NCI-H510A treated with DMSO at 0.1 percent for 48 hours (cell line): ENCODE measurements at places on chromosomes 6 and 20.

- no peak for DNase-seq
Measured at GRCh38 chr6:142047934-142048592, 84.7 kb upstream of the GJE1 start.

GRCh38 chr6:20154753-20155152 is 57.5 kb downstream of the MBOAT1 start:
- DNase-seq, result no peak

GRCh38 chr6:144582939-144583613 is 297.9 kb downstream of the UTRN start:
- DNase-seq, result no peak

DNA sequence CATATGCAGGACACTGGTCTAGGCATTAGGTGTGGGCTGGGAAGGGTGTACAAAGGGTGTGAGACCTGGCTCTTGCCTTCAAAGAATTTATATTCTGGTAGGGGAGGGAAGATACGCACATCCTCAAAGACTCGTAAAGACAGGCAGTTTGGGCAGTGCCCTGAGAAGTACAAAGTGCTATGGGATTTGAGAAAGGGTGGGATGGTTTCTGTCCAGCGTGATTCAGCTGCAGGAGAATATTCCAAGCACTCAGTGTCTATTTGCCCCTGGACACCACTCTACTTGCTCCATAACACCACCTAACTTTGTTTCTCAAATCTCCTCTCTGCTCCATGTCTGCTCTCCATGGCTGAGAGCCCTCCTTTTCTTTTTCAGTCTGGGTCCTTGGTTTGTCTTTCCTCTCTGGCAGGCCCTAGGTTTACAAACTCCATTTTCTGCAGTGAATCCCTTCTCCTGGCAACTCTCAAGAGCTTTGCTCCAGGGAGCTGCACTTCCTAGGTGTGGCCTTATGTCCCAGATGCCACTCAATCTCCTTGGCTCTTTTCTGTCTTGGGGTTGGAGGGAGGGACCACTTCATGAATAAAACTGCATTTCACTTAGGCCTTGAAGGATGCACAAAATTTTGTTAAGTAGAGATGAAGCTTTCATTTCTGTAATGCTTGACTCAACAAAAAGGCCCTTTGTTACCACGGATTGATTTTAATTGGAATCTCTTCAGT is 310.4 kb downstream of the CLIC5 start:
- DNase-seq, result no peak

- DNase-seq, result no peak
Measured at GRCh38 chr6:38527371-38527770, 112.4 kb downstream of the BTBD9 start.

- DNase-seq, result no peak
Measured at GRCh38 chr6:148635070-148635743, 111.6 kb upstream of the UST start.

- no peak for DNase-seq
Measured at GRCh38 chr20:44648068-44648467, 3.4 kb downstream of the ADA start.

DNA sequence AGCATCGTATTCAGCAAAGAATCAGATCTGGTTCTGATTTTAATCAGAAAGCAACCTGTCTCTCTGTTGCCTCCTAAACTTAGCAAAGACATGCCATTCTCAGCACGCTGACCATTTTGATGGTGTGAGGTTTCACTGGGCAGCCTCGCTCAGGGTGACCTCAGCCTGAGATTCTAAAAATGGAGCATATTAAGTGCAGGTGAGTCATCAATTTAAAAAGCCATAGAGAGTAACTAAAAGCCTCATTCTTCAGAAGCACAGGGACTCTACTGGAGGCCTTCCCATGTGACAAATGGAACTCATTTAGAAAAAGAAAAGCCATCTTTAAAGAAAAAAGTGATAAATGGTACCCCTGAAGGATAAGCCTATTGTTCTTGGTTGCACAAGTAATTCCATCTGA is 91.3 kb downstream of the FILIP1 start:
- DNase-seq, result no peak

- no peak for DNase-seq
Measured at GRCh38 chr20:22795871-22796270, 211.5 kb upstream of the FOXA2 start.

DNA sequence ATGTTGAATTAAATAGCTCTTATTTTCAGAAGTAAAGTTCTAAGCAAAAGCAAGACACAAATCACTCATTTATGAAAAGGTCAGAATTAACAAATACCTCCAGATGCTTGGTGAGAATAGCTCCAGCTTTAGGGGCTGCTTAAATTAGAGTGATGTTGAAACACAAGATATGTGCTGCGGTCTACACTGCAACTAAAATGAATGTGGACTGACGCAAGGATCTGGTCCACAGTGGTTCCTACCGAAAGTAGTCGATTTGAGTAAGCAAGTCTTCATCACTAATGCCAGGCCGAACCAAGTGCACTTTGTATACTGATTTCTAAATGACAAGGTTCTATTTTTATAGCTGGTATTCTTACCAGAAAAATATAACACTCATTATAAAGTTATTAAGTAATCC is 96.3 kb downstream of the PRDM1 start:
- no peak for DNase-seq

GRCh38 chr6:16270178-16270794 is 31.9 kb downstream of the GMPR start:
- DNase-seq, result no peak

- no peak for DNase-seq
Measured at GRCh38 chr6:13425943-13426931, 61.2 kb downstream of the GFOD1 start.

DNA sequence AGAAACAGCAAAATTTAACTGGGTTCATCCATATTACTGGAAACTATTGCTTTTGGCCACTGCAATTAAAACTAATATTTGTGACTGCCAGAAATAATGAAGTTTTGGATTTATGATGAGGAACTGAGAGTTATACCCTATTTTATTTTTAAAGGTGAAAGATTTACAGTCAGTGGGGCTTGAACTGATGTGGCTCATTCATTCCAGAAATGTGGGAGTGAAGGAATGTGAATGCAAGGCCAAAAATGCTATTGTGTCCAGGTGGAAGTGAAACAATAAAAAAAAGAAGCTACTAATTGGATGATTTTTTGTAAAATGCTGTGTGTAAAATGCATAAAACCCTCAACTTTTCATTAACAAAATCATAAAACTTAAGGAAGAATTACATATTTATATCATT is 491.9 kb downstream of the COL12A1 start:
- no peak for DNase-seq

DNA sequence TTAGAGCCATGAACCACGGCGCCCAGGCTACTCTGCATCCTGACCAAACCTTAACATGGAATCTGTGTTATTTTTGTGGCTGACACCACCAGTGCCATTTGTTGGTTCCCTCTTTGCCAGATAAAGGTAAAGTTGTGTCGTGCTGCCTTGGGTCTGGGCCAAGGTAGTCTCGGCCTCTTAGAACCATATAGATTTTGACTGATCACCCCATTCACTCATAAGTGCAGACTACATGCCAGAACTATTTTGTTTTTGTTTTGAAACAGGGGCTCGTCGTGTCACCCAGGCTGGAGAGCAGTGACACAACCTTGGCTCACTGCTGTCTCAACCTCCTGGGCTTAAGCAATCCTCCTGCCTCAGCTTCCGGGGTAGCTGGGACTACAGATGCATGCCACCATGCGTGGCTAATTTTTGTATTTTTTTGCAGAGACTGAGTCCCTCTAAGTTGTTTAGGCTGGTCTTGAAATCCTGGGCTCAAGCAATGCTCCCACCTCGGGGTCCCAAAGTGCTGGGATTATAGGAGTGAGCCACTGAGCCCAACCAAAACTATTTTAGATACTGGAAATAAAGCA is 19.2 kb upstream of the RIPOR3 start:
- no peak for DNase-seq

GRCh38 chr6:46651006-46651405 is 1.6 kb downstream of the CYP39A1 start:
- DNase-seq, result no peak

- no peak for DNase-seq
Measured at GRCh38 chr6:19597809-19598320, 239.3 kb upstream of the ID4 start.

- peak; percentile 72 for DNase-seq
Measured at GRCh38 chr20:47317127-47317895, 39.2 kb downstream of the ZMYND8 start.

- no peak for DNase-seq
Measured at GRCh38 chr6:138531387-138531786, 32.1 kb upstream of the NHSL1 start.

GRCh38 chr6:80956898-80957297 is 795.6 kb downstream of the TENT5A start:
- no peak for DNase-seq

DNA sequence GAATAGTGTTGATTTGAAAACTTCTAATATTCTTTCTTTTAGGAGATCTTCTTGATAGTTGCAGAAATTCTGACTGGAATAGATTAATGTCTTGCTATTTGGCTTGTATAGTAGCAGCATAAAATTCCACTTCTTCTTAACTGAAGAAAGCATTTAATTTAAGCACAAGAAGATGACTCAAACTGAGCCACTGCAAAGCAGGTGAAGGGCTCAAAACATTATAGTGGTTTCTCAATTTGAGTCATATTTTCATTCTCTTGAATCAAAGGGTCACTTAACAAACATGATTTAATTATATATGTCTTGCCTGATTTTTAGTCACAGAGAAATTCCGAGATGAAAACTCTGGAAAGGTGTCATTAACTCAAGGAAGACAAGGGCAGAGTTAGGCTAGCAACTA is 239.3 kb downstream of the ZNF217 start:
- no peak for DNase-seq

- peak; percentile 19 for DNase-seq
Measured at GRCh38 chr6:138038142-138038870, 68.9 kb downstream of the PERP start.

DNA sequence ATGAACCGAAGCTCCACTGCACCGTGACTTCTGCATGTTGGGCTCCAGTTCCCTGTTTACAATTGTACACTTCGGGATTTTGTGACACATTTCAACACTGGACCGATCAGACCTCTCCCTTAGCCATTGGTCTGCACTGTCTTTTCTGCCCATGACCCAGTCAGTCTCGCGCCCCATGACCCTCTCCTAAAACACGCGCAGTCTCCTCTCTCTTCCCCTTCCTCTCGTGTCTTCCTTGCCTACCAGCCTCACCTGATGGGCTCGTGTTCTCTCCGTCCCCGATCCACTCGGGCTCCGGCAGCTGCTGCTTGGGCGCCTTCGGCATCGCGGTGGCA is 535 bp upstream of the ABCF1 start:
- DNase-seq, result no peak

DNA sequence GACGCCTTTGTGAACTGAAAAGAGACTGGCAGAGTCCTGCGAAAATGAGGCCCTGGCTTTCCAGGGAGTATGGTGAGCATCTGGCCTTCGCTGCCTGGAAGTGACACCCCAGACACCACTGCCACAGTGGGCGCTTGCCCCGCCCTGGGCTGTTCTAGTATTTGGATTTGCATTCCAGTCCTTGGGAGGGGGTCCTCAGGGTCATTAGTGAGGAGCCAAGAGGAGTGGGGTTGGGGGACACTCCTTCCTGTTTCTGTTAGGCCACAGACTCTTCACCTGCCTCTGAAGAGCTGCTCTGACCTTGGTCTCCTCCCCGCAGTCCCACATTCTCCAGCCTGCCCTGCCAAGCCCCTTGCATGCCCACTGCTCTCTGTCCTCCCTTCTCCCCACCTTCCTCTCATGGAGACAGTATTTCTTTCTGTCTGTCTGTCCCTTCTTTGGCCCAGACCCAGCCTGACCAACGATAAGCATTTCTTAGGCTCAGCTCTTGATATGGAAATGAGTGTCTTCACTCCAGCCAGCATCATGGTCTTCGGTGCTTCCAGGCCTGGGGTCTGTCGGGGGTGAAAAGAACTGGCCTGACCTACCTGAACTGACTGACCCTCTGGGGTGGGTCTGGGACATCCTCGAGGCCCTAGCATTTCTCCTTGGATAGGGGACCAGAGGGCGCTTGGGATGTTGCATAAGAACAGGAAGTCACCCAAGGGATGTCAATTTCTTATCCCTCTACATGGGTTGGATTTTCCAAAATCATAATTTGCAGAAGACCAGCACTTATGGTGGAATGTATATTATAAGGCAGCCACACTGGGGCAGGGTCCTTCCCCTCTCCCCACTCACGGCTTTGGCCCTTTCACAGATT is 19.4 kb downstream of the SLC9A8 start:
- no peak for DNase-seq

DNA sequence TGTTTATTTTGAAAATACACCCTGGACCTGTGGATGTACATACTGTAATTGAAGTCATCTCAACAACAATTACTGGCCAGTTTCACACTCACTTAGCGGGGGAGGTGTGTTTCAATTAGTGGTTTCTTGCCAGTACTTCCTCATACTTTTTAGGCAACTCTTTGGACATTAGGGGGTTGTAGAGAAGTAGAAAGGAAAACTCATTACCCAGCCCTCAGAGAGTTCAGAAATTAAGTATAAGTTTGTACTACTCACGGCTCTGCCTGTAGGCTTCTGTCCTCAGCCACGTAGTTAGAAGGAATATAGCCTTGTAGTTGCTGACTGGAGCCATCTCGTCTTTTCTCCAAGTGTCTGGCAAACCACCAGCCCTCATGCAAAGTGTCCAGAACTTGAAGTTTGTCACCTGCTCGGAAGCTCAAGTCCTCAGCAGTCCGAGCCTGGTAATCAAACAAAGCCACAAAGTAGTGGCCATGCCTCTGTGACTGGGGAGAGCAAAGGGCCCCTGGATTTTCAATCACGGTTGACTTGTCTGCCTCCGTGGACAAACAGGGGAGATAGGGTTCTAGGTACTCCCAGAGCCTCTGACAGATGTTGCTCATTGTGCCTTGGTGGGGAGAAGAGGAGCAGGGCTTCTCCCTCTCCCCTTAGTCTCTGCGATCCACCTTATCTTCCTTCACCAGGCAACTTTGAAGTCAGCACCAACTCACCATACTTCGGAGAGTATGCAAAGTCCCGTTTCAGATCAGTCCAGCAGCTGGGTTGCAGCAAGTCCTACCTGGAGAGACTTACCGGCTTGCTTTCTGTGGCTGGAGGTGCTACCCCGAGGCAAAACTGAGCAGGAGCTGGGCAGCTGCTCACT is 749 bp downstream of the FRK start:
- DNase-seq, result no peak

- DNase-seq, result no peak
Measured at GRCh38 chr6:41630946-41631345, 7.3 kb upstream of the MDFI start.

GRCh38 chr6:34181908-34182307 is 36.0 kb upstream of the GRM4 start:
- no peak for DNase-seq

DNA sequence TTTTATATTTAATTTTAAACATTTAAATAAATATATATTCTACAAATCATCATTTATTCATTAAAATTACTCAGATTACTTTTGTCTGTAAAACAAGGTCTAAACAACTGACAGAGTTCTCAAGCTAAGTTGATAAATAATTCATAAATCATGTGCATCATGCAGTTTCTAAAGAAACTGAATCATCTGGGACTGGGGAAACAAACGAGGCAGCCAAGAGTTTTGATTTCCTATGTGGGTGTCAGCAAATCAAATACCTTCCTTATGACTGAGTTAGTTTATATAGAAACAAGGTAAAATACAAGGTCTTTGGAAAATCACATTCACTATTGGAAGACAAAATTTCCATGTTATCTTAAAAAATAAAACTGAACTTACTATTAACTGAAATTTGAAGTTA is 149.9 kb upstream of the BEND6 start:
- no peak for DNase-seq
